ENCODE measurements at places on chromosomes 16 and 17.

GRCh38 chr17:82050761-82051641 lies 610 bp downstream of the RFNG start:
- peak; percentile 46 for DNase-seq

GRCh38 chr16:30027588-30028437 lies 3.3 kb downstream of the TLCD3B start:
- DNase-seq, result no peak

GRCh38 chr16:25707982-25708583 lies 16.3 kb downstream of the HS3ST4 start:
- DNase-seq, result peak; percentile 58

DNA sequence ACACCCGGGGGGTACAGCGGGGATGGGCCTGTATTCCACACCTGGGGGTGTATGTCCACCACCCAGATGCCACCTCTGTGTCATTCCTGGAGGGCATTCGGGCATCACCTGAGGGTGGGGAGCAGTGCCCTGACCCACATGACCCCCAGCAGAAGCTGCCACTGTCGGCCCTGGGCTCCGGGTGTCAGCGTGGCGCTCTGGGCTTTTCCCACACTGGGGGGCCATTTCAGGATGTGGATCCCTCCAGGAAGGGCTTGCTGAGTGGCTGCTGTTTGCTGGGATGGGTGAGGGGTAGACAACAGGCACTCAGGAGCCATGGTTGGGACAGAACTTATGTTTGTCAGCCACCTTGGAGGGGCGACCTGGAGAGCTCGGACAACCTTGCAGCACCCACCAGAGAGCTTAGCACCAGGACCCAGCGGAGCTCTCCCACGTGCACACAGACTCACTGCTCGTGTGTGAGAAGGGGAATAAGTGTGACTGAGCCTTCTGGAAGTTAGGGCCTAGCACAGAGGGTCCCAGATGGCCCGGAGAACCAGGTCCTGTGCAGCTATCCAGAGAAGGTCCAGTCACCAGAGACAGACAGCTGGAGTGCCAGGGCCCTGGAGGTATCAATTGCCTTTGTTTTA lies 102.7 kb downstream of the METRNL start:
- peak; percentile 2 for DNase-seq

GRCh38 chr17:73327676-73328075 lies 15.9 kb upstream of the CDC42EP4 start:
- no peak for DNase-seq

DNA sequence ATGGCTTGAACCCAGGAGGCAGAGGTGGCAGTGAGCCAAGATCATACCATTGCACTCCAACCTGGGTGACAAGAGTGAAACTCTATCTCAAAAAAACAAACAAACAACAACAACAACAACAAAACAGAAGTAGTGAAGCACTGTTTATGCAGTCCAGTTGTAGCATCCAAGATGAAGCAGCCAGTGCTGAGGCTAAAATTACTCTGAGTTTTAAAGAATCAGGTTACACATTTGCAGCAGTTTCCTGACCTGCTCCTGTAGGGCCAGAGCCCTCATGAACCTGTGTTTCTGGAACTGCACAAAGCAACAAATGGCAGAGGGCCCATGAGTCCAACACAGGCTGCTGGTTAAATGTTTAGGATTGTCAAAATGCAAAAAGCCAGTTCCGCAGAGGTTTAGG lies 499.5 kb upstream of the PSMD7 start:
- DNase-seq, result no peak

GRCh38 chr17:48484850-48485249 lies 46.0 kb downstream of the HOXB1 start:
- DNase-seq, result no peak

All from hepatocyte (in vitro differentiated cells).